ENCODE measurements at places on chromosomes 4 and X. TPM values are rescaled to one million over a fixed set of nuclear protein-coding genes. Genes with fewer than 3 reads are reported as not detected.
A peak's percentile ranks its signal among the peaks of the same experiment; 100 is the strongest.

DNA sequence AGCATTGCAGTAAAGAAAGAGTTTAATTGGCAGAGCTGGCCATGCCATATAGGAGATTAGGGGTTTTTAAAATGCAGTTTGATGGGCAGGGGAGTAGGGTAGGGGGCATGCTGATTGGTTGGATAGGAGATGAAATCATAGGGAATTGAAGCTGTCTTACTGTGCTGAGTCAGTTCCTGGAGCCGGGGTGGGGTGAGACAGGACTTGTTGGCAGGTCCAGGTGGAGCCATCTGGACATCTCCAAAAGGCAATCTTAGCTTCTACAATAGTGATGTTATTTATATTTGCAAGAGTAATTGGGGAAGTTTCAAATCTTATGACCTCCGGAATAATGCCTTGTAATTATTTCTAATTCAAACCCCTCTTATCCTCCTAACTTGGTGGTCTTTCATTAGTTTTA, 32.4 kb upstream of the PGM2 start:
- no peak for DNase-seq

DNA sequence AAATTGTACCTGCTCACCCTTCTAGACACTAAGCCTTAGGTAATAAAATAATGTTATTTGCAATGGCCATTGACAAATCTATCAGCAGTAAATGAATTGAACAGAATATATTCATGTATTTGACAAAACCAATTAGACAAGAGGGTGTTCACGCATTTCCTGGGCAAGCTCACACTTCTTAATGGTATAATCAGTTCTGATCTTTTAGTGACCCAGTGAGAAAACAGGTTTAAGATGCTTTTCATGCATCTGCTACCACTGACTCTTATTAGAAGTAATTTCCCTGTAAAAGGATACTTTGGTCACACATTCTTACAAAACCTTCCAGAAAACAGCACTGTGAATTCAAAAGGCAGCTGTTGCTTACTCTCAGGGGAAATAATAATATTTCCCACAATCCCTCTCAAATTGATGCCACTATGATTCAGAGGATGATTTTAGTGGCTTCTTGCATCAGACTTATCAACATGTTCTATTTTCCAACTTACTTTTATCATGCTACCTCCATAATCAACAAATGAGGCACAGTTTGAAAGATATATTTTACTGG, 313.9 kb upstream of the NWD2 start:
- no peak for DNase-seq

DNA sequence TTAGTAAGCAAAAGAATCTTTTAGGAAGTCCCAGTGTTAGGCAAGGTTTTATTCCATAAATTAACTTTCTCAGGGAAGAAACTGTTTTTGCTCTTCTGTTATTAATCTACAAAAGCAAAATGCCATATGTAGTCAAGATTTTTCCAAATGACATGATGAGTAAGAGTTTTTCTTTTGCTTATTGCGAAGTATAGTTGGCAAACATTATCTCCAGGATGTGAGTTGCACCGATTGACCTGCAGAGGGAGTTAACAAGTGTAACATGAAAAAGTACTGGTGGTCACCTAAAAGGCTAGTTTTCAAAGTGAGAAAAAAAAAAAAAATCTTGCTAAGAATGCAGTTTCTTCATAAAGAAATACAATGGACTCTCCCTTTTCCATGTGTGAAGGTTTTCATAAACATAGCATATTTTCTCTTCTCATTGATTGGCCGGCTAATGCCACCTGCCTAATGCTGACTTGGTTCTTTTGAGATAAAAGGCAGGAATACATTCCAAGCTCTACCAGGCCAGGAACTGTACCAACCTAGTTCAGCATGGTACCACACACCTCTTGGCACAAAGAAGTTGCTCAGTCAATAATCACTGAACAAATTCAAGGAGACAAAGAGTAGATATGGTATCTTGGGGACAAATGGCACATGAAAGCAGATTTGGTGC, 100.2 kb downstream of the LNX1 start:
- no peak for DNase-seq

Gene ARR3
- not detected for total RNA-seq

Gene GUCY1A1
- not detected for total RNA-seq

Gene HELT
- total RNA-seq, result not detected

Gene SLC16A2
- 0.40 TPM for total RNA-seq

- no peak for DNase-seq
These were observed 867.6 kb upstream of the PCDH7 start for GRCh38 chr4:29852537-29852936.

DNA sequence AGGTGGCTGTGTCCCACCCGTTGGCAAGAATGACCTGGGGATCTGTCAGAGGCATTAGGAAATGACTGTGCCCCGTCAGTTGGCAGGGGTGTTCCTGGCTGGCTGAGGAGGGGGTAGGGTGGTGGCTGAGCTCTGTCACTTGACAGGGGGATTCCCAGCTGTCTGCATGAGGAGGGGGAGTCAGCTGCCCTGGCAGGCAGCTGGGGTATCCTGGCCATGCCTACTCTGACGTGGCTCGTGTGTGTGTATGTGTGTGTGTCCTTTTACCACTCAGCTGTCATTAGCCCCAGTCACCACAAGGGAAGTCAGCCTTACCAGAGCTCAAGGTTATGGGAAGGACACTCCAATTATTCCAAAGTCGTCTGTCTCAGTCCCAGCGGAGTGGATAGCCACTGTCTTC, 93.2 kb downstream of the EFNB1 start:
- no peak for DNase-seq

- DNase-seq, result no peak
These were observed 316.7 kb downstream of the ANTXR2 start for GRCh38 chr4:79756140-79756895.

DNA sequence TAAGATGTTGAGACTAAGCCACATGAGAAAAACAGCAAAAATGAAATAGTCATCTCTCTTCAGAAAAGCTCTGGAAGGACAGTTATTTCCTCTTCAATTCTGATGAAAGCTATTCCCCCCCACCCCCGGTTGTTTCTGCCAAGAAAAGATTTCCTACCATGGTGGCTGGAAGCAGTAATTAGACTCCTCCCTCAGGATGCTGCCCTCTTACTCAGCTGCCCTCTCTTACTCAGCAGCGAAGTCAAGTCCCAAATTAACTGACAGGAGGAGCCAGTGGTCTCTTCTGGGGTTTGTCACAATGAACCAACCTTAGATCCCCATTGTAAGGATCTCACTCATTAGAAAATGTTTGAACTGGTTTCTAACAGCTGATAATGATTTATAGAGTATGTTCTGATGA, 38.0 kb downstream of the GPM6B start:
- no peak for DNase-seq

Gene ADGRG2
- total RNA-seq, result not detected

DNA sequence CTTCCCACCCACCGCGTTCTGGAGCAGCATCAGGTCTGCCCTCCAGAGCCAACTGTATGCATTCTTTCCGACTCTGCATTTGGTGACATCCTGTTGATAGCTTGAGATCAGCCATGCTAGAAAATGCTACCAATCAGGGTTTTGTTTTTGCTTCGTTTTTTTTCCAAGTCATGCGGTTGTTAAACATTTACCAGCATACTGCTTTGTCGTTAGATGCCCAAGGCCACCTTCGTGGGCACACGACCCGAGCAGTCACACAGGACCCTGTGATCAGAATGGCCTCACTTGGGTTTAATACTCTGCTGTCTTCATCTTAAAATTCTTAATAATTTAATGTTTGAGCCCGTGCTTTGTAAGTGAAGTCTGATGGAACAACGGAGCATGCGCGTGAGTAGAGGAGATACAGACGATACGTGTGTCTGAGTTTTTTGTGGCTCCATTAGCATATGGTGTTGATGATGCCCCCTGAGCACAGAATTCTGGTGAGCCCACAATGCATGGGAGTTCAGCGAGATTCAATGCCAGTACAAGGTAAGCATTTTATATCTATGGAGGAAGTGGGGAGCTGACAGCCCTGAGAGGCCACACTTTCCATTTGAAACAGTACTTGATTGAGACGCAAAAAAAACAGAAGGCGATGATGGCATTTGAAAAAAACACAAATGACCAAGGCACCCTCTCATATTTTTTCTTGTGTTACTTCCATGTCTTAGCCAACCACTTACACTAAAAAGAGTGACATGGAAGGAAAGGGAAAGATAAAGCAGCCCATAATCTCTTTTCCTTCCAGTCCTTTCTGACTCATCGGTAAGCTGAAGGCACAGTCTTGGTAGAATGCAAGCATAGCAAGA, 323.6 kb downstream of the BCOR start:
- DNase-seq, result peak; percentile 78

Gene CSAG3
- 1.1 TPM for total RNA-seq

Gene PNMA6F
- total RNA-seq, result not detected

Gene OTC
- total RNA-seq, result not detected

DNA sequence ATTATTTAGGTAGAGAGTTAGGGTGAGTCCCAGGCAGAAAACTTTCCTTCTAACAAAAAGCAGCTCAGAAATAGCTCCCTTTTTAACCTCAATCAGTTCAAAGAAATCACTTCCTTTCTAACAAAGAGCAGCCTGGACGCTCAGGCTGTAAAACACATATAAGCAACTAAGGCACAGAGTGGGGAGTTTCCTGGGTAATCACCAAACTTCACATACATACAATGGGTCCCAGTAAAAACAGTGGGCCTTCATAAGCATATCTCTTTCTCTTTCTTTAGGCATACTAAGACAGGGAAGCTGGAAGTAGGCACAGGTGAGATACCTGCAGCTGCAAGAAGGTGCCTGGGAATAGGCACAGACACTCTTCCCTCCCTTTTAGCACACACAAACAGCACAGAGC, 4.9 kb upstream of the NAF1 start:
- no peak for DNase-seq

Gene RASSF6
- total RNA-seq, result not detected

DNA sequence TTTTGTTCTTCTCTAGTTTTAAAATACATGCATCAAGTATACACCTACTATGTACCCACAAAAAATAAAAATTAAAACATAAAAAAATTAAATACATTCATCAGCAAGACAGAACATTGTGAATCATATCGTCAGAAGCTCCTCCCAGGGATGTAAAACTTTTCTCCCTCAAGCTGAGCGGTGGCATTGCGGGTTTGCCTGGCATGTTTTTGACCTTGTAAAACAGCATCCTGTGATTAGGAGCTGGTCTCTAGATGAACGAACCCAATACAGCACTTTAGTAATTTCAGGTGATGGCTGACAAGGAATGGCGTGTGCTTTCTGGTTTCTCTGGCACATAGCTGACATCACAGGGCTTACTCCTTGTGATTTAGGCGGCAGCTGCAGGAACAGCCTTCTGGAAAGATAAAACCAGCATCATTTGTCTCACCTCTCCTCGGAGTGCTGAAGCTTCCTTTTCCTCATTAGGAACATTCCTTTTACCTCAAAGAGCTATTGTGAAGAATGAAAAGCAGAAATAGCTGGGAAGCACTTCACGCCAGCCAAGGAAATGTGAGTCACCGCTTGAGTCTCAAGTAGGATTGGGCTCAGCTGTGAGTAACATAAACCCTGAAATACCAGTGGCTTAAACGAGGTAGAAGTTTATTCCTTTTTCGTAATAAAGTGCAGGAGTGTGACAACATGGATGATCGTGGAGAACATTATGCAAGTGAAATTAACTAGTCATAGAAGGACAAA, 44.3 kb downstream of the NYX start:
- no peak for DNase-seq

Gene CT45A3
- total RNA-seq, result not detected

Gene ADAMTS3
- not detected for total RNA-seq

GRCh38 chr4:177862541-177863176, 420.4 kb upstream of the AGA start:
- no peak for DNase-seq

Gene SSX2B
- total RNA-seq, result not detected

- no peak for DNase-seq
These were observed 364.0 kb upstream of the EPHA5 start for GRCh38 chr4:66034262-66034661.

GRCh38 chrX:39301036-39301435, 499.8 kb downstream of the MID1IP1 start:
- no peak for DNase-seq
